ENCODE measurements at places on chromosomes 12 and 14.

DNA sequence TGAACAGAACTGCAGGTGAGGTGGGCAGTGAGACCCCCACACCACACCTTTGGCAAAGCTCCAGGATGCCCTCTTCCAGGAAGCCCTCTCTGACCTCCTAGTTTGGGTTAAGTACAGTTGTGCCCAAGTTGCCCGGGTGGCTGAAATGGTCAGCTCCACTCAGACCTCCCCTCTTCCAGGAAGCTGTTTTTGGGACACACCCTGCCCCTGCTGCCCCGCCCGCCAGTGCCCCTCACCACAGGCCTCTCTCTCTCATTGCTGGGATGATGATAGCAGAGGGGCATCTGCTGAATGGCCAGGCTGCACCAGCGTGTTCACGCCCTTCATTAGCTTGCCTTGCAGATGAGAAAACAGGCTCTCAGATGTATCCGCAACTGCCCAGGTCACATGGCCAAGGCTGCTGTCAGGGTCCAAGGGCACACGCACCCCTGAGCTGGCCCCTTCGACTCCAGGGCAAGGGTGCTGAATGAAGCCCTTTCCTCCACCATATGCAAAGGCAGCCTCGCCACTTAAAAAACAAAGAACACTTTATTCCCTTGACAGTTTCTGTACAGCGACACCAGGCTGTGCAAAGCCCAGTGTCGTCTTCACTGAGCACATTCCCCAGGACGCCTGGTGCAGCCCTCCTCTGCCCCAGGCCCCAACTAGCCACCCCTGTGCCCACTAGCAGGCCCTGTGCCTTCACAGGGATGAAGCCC lies 15.5 kb downstream of the SLC25A29 start:
- no peak for DNase-seq

DNA sequence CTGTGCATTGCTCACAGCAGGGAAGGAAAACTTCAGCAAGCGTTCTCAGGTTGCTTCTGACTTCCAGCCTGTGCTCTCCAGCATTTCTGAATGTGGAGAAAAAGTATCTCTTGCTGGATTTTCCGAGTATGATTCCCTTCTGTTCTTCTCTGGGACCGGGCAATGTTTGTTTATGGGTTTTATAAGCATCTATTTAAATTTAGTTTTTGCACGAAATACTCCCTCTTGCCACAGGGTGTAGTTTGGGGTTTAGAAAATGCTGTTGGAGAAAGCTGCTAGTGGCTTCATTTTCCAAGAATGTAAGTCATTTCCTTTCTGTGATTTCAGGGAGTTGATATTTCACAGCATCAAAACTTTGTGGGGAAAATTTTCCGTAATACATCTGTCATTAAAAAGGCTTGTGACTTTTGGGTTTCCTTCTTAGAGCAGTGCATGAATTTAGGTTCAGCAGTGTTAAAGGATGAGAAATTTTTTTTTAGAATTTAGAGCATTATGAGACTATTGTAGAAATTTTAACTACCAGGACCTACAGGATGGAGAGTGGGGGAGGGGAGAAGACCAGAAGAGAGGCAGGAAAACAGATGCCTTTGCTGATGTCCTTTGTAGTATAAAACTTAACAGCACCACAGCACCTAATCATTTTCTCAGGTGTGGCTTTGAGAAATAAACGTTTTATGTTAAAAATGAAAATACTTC lies 1.5 kb downstream of the FRMD6 start:
- DNase-seq = no peak

DNA sequence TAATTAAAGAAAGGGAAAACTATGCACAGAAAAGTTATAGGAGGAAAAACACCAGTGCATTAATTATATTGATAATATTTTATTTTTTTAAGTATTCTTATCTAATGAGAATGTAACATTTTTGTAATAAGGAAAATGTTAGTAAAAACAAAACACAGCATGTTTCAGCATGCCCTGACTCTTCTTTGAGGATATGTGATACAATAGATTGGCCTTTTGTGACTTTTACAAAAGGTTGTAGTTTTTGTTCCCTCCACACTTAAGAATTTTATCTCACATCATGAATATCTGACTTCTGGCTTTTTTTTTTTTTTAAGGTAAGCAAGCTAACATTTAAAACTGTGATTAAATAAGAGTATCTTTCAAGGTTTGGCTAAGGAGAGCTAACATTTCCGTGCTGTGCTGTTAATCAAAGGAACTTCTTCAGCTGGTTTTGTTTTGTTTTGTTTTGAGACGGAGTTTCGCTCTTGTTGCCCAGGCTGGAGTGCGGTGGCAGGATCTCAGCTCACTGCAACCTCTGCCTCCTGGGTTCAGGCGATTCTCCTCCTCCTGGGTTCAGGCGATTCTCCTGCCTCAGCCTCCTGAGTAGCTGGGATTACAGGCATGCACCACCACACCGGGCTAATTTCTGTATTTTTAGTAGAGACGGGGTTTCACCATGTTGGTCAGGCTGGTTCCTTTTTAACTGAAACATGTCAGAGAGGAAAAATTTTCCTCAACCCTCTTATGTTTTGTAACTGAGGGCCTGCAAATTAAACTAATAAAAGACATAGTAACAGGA lies 30.8 kb upstream of the RESF1 start:
- no peak for DNase-seq

GRCh38 chr14:104322531-104323366 lies 184.4 kb downstream of the KIF26A start:
- no peak for DNase-seq

GRCh38 chr14:50045039-50045711 lies 71.2 kb downstream of the VCPKMT start:
- peak; percentile 63 for DNase-seq

DNA sequence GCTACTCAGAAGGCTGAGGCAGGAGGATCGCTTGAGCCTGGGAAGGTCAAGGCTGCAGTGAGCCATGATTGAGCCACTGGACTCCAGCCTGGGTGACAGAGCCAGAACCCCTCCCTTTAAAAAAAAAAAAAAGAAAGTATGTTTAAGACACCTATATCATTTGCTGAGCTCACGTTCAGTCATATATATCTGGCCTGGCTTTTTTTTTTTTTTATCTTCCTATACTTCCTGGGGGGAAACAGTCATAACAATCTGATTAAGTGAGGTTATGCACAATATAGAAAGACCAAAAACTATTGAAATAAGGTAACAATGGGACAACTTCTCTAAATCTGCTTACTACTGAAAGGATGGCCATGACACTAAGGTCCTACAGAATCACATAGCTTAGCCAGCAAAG lies 9.4 kb upstream of the ARID2 start:
- no peak for DNase-seq

DNA sequence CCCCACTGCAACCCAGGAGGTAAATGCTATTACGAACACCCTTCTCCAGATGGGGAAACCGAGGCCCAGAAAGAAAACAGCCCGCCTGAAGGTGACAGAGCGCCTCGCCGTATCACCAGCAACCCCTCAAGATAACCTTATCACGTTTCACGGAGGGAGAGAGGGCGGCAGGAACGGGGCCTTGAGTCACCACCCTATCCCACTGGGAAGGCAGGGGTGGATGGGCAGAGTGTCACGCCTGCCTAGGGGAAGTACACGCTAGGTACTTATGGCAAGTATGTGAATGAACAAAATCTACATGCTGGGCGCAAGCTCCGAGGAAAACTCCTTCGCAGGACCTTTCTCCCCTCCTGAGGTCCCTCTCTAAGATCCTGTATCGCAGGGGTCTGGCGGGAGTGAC lies 17.8 kb downstream of the NCOR2 start:
- DNase-seq = no peak

DNA sequence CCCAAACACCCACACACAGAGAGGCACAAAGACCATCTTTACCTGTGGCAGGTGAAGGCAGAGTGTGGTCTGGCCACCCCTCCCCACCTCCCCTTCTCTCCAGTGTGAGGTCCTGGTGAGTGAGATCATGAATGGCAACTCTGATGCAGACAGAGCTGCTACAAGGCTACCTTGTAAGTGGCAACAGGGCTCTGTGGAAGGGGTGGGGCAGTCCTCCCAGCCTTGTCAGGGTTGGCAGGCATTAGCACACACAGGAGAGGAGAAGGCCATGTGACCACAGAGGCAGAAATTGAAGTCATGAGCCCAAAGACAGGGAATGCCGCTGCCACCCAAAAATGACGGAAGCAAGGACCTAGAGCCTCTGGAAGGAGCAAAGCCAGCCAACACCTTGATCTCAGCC lies 30.7 kb downstream of the VWF start:
- DNase-seq = no peak

GRCh38 chr12:47604221-47604873 lies 101.5 kb downstream of the RPAP3 start:
- DNase-seq = no peak

- DNase-seq = no peak
Observed at GRCh38 chr12:49939707-49940106, 10.8 kb upstream of the AQP2 start.

GRCh38 chr12:79983986-79984620 lies 49.2 kb upstream of the PPP1R12A start:
- DNase-seq = peak; percentile 33

DNA sequence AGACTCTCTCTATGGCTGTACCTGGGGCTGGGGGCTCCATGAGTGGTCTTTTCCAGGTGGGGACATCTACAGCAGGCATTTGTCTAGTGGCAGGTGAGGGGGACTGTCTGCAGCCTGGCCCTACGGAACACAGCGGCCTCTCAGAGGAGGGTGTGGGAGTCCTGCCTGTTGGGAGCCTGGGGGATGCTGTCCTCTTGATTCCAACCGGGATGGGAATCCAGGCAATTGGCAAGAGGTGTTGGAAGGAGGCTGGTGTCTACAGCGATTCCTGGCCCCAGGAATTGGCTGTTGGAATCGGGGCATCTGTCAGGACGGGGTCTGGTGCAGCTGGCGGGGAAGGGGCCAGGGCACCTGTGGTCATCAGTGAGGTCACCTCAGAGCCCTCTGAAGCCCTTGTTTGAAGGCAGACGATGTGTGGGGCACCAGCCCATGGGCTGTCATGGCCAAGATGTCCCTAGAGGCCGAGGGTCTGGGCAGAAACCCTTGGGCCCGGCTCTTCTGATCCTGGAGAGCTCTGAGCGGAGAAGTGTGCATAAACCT lies 386.3 kb downstream of the TMEM121 start:
- no peak for DNase-seq

- no peak for DNase-seq
Observed at GRCh38 chr14:42499137-42499536, 892.5 kb downstream of the LRFN5 start.

GRCh38 chr12:112167718-112168525 lies 42.6 kb downstream of the TRAFD1 start:
- DNase-seq = no peak

DNA sequence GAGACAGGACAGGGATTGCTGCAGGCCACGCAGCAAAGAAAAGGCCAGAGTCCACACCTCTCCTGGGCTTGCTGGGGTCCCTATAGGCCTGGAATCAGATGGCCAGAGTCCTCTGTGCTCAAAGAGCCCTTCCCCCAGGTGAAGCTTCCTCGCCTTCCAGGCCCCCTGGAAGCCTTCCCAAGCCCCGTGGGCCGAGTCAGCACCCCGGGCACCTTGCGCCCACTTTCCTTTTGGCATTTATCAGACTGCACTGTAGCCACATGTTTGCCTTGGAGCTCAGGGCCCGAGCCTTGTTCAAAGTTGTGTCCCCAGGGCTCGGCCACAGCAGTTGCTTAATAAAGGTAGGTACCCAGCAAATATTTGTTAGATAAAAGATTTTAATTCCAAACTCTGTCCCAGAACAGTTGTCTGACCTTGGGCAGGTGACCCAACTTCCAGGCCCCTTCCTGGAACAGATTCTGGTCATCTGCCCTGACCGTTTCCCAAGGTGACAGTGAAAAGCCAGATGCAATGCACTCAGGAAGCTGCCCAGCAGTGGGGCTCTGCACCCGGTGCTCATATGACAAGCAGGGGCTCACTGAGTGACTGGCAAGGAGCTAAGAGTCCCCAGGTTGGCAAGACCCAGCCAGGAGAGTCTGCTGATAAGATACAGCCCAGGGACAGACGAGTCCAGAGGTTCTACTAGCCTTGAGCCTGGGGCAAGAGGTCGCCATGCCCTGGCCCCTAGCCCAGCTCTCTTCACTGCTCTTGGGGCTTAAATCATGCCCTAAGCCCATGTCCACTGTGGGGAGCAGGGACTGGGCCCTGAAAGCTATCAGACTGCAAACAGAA lies 81.2 kb downstream of the PITPNM2 start:
- DNase-seq = no peak

DNA sequence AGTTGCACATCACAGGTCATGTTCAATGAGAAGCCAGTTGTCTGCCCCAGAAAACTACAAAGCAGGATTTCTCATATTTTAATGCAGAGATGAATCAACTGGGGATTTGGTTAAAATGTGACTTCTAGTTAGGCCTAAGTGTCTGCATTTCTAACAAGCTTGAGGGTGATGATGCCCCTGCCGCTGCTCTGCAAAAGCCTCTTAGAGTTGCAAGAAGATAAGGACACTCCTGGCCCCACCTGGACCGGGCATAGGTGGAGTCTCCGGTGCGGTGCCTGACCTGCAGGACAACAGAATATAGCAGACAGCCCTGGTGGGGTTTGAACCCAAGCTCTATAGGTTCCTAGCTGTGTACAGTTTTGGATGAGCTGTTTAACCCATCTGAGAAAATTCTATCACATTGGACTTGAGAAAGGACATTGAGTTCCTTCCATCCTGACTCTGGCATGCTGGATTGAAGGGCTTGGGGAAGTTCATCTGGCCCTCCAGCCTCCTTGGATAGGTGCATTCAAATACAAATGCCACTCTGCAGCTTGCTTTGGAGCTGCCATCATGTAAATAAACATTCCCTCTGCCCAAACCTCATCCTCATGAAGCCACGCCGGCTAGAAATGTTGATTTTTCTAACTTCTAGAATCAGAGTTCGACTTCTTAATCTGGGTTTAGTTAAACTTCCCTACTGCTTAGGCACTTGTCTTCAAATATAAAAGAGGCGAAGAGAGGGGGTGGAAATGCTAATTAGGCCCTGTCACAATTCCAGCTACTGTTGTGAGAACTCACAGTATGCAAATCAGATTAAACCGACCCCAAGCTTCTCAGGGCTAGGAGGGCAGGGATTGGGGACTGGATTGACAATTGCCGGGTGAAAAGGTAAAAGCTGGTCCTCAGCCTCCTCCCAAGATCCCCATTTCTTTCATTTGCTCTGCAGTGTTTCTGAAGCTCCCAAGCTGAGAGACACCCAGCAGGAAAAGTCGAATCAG lies 1225.6 kb downstream of the VRK1 start:
- DNase-seq = no peak

- DNase-seq = no peak
Observed at GRCh38 chr14:38929416-38929815, 173.6 kb downstream of the SEC23A start.

- DNase-seq = no peak
Observed at GRCh38 chr14:37051680-37052079, 120.7 kb downstream of the SLC25A21 start.

- DNase-seq = no peak
Observed at GRCh38 chr14:60178820-60179219, 13.6 kb upstream of the DHRS7 start.

GRCh38 chr12:59219148-59219547 lies 298.8 kb upstream of the LRIG3 start:
- no peak for DNase-seq
